ENCODE measurements at places on chromosomes 6 and 20.

- DNase-seq = no peak
Observed at GRCh38 chr6:46175446-46175845, 4.7 kb upstream of the ENPP5 start.

- no peak for DNase-seq
Observed at GRCh38 chr6:154805288-154805911, 72.2 kb downstream of the SCAF8 start.

GRCh38 chr20:9269280-9269971, 200.5 kb downstream of the PLCB4 start:
- no peak for DNase-seq

DNA sequence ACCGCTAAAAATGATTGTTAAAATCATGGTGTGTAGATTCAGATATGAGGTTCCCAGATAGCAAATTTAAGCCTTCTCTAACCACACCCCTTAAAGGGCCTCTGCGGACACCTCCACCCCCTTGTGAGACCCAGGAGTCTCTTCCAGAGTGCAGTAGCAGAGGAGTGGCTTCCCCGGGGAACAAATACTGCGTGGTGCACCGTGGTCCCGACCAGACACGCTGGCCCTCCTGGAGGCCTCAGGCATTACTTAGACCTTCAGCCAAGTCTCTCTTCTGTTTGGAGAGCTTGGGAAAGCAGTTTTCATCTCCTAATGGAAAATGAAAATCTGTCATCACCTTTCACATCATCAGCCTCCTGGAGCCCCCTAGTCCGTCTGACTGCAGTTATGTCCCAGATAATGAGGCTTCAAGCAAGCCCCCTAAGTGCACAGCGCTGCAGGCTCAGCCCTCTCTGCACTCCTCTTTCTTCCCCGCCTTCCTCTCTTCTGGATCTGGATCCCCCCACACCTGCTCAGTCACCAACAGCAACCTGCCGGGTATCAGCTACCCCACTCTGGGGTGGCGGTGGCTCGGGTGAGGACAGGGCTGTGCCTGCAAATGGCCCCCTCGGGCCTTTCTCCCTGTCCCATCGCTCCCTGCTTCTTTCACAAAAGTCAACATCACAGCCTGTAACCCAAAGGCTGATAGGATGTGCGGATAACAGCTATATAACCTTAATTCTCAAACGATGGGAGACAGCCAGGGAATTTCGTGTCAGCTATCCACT, 58.8 kb upstream of the TAGAP start:
- DNase-seq = no peak

GRCh38 chr6:110369066-110369465, 10.9 kb upstream of the METTL24 start:
- no peak for DNase-seq

DNA sequence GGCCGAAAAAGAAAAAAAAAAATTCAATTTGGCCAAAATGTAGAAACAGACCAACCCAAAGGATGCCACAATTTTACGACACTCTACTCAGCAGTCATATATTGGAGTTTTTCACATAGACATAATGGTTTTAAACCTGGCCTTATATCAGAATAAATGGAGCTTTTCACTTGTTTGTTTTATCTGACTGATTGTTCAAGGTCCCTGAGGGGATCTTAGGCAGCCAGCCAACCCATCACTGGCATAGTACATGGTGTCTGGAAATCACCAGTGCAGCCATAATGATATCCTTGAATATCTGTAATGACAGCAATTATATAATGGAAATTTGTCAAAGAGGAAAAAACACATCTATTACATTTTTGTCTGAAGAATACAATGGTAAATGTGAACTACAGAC, 96.9 kb downstream of the PRSS35 start:
- no peak for DNase-seq

DNA sequence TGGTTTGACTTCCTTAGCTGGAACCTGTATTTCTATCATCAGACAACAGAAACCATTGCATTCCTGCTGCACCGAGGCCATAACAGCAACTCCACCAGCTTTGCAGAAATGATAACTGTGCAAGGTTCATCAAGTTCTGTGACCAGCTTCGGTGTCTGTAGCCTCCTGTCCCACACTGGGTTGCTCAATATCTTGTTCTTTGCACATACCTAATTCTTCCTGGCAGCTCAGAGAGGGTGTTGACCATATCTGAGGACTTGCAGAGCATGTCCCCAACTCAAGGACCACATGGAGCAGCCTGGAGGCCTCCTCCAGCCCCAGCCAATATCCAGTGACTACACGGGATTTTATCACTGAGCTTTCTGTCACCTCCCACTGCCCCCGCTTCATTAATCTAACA, 59.3 kb upstream of the SCAF8 start:
- DNase-seq = no peak

DNA sequence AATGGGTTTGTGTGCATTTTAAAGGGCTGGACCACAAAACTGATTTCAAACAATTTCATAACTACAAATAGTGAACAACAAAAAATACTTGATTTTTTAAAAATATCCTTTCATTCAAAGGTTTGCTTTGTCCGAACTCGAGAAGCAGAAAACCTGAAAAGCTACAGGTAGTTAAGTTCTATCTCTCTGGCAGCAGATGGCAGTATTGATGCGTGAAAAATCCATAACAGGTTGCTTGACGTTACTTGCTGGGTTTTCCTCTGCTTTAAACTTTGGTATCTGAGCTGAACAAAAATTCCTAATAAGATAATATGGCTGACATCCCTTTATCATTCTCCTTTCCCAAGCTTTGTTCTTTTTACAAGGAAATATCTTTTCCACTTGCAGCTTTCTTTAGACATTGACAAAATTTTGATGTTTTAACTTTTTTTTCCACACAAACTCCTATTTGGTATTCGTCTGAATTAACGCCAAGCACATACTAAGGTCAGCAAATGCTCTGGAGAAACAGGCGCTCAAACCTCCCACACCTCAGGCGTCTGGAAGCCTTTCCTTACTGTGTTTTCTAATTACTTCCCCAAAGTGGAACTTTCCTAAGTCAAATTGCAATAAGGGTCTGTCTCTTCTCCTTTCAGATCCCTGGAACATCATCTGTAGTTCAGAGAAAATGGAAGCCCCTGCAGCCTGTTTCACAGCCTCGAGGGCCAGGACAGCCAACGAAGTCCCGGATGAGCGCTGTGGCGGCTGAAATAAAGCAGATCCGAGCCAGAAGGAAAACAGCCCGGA, 50.3 kb upstream of the GFRAL start:
- no peak for DNase-seq

- no peak for DNase-seq
Observed at GRCh38 chr6:139625998-139626975, 251.8 kb upstream of the CITED2 start.

GRCh38 chr6:20830576-20830975, 296.3 kb downstream of the CDKAL1 start:
- no peak for DNase-seq

- DNase-seq = no peak
Observed at GRCh38 chr6:147156218-147156617, 48.0 kb upstream of the STXBP5 start.

DNA sequence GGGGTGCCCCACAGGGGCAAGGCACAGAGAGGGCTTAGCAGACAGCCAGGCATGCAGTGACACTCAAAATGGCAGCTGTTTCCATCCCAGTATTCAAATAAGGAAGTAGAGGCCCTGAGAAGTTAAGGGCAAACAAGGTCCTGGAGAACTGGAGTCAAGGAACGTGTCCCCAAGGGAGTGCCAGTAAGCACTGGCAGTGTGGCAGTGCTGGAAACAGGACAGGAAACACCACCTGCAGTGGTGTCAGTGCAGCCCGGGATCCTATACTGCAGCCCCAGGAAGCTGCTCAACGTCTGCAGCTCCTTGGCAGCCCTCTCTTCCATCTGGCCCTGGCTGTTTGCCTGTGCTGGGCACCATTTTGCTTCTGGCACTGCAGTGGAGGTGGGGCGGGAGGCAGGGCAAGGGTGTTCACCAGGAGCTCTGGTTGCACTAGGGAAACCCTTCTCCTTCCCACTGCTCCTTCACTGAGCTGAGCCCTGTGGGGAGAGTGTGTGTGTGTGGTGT, 56.3 kb downstream of the EDN3 start:
- DNase-seq = no peak

- DNase-seq = no peak
Observed at GRCh38 chr20:40502576-40502975, 186.5 kb downstream of the MAFB start.

DNA sequence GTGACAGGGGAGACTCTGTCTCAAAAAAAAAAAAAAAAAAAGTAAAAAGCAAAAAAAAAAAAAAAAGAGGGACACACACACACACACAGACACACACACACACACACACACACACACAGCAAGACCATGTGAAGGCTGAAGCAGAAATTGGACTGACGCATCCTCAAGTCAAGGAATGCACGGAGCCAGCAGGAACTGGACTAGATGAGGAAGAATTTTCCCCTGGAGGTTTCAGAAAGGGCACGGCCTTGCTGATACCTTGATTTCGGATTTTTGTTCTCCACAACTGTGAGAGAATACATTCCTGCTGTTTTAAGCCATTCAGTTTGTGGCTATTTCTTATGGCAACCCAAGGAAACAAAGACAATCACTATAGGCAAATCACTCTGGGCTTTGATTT, 176.9 kb upstream of the SALL4 start:
- no peak for DNase-seq

GRCh38 chr6:127635091-127635490, 58.1 kb downstream of the C6orf58 start:
- no peak for DNase-seq

DNA sequence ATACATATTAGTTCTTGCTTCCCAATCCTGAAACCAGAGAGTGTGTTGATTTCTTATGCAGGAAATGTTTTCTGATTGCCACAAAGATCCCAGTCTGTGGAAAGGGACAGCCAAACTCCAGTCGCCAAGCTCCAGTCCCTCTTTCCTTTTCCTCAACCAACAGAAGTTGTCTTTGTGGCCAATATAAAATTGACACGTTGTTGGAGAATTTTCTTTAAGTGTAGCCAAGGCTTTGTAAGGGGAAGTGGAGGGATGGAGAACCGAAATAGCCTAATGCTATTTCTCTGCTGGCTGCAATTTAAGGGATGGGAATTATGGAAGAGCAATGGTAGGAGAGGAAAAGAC, 5.4 kb downstream of the ADGRB3 start:
- no peak for DNase-seq

GRCh38 chr6:82866446-82866845, 199.2 kb downstream of the UBE3D start:
- DNase-seq = no peak

DNA sequence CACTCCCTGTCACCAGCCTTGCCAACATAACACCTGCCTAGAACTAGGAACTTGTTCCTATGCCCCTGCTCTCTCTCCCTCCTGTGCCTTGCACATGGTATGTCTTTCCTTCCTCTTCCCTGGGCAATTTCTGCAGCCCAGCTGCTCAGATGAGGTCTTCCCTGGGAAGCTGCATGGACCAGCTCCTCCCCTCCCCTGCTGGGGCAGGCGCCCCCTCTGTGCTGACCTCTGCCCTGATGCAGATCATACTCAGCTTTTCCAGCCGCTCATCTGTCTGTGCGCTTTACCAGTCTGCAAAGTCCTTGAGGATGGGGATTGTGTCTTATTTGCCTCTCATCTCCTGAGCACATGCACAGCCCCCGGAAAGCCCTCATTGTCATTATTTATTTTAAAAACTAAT, 161.8 kb downstream of the SCML4 start:
- DNase-seq = no peak

GRCh38 chr6:52454556-52454955, 34.4 kb downstream of the EFHC1 start:
- DNase-seq = no peak
